ENCODE measurements at places on chromosomes 7 and 10.

DNA sequence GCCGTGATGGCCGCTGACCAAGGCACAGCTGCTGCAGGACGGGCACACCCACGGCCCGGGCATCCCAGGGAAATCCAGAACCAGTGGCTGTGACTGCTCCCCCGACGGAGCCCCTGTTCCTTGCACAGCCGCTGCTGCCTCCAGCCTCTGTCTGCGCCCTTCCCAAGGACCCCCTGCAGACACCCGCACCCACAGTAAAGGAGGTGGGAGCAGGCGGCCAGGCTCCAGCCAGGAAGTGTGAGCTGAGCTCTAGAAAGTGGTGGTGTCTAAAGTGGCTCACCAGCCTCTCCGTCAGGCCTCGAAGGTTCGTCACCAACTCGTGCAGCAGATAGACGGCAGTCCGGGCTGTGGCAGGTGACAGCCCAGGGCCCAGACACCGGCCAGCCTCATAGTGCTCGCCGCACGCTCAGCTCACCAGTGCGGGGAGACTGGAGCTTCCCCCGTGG lies 306.7 kb downstream of the DNAJB6 start:
- no peak for DNase-seq

- no peak for DNase-seq
Measured at GRCh38 chr7:1474736-1475135, 15.5 kb upstream of the MICALL2 start.

DNA sequence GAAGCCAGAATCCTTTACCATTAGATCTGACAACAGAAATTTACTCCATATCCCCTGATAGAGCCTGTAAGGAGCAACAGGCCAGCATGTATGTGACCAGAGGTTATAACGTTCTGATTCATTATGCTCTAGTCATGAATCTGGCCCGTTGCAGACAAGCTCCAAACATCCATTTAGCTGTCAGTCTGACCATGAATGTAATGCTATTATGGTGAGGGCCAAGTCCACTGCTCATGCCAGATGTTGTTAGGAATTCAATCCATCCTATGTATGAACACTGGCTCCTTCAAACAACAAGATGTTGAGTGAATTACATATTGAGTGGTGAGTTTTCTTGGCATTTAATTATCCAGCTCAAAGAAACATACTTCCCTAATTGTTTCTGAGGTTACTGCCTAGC lies 610.1 kb upstream of the ANKRD30A start:
- DNase-seq: no peak

GRCh38 chr10:119654540-119654939 lies 3.4 kb downstream of the BAG3 start:
- no peak for DNase-seq

GRCh38 chr7:94409200-94409948 lies 14.7 kb downstream of the COL1A2 start:
- DNase-seq: no peak

GRCh38 chr7:69283421-69283820 lies 314.9 kb upstream of the AUTS2 start:
- no peak for DNase-seq

Measured in GM12892 (cell line).